ENCODE measurements at places on chromosomes 4 and X.
A peak's percentile ranks its signal among the peaks of the same experiment; 100 is the strongest.

DNA sequence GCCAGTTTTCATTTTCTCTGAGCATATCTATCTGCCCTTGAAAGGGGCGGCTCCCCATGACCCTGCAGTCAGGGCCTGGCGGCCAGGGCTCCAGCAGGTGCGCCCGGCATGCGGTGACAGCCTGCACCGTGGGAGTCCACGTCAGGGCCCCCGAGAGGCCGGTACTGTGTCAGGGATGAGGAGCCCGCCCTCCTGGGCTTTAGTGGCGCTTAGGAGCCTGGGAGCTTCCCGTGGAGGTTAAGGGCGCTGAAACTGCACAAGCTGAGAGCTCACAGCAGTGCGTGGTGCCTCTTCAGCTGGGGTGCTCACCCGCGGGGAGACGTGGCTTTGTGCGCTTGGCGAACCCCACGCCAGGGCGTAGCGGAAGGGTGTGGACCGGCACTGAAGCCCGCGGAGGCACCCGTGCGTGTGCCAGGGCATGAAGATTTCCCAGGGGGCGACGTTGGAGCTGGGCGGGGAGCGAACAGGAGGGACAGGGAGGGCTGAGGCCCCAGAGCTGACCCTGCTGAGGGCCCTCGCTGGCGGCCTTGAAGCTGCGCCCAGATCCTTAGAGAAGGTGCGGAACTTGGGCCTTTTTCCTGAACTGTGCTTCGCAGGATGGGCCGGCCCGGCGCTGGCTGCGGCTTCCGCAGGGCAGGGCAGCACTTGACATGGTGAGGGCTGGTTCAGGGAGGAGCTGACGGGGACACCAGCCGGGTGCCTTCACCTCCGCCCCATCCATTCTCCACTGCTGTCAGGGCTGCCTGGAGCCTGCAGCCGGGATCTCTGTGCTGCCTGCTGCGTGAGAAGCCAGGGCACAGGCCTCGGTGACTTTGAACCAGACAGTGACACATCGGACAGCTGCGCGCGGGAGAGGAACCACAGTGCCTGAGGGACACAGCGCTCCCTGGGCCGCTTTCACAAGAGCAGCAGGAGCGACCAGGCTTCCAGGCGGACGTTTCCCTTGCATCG lies 32.9 kb downstream of the HTT-AS start:
- no peak for DNase-seq

- no peak for DNase-seq
Observed at GRCh38 chr4:106588891-106589290, 220.3 kb upstream of the GIMD1 start.

- DNase-seq: no peak
Observed at GRCh38 chrX:152428596-152428995, 22.5 kb downstream of the GABRA3 start.

DNA sequence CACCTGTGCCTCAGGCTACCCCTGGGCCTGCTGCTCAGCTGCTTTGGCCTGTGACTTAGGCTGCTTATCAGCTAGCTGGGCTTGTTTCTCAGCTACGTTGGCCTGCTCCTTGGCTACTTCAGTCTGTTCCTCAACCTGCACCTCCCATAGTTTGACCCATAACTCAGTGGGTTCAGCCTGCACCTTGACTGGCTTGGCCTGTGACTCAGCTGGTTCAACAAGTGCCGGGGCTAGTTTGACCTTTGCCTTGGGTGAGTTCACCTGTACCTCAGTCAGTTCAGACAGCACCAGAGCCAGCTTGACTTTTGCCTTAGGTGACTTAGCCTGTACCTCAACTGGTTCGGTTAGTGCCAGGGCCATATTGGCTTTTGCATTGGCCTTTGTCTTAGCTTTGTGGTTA lies 171.2 kb downstream of the MSN start:
- no peak for DNase-seq

- no peak for DNase-seq
Observed at GRCh38 chr4:41647383-41647782, 101.1 kb downstream of the PHOX2B start.

DNA sequence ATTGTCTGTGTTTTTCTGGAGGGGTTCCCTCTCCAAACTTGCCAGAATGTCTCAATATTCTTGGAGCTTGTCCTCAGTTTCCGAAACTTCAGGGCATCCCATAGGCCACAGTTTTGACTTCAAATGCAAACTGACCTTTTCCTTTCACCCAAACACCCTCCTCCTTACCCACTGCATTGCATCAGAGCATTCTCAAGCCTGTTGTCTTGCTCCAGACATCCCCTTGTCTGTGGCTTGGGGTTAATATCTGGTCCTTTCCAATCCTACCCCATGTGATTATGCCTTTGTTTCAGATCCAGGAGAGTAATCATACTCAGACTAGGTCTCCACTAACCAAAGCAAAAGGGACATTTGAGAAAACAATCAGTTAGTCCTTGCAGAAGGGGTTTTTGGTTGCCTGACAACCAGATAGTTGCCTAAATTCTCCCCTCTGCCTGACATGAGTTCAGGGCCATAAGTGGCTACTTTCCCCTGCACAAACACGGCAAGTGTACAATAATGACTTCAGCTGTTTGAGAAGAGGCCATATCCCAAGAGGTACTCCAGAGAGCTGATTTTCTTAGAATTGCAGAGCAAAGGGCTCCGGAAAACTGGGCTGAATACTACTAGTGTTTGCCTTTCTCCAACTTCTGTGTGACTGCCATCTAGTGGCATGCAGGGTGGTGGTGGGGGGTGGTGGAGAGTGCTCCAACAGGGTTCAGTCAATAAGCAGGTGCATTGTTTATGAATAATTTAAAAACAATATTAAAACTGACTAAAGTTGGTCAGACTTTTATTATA lies 130.2 kb downstream of the CHRDL1 start:
- DNase-seq: peak; percentile 17

GRCh38 chr4:87007528-87008446 lies 73.0 kb downstream of the AFF1 start:
- DNase-seq: no peak

GRCh38 chr4:93467484-93468155 lies 360.9 kb upstream of the ATOH1 start:
- DNase-seq: no peak

DNA sequence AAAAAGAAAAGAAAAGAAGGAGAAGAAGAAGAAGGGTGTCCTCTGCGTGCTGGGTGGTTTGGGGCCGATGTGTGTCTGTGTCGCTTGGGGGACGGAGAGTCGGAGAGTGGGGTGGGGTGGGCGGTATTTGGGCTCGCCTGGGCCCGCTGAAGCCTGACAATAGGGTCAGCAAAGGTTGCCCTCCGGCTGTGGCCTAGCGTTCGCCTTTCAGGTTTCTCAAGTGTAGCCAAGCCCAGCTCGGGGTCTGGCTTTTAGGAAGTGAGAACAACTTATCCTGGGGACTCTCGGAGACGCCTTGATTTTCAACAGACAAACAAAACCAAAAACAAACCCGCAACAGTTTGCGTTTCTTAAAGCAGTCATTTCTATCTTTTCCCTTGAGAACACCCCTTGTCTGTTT lies 4.1 kb upstream of the SOX3 start:
- DNase-seq: no peak

DNA sequence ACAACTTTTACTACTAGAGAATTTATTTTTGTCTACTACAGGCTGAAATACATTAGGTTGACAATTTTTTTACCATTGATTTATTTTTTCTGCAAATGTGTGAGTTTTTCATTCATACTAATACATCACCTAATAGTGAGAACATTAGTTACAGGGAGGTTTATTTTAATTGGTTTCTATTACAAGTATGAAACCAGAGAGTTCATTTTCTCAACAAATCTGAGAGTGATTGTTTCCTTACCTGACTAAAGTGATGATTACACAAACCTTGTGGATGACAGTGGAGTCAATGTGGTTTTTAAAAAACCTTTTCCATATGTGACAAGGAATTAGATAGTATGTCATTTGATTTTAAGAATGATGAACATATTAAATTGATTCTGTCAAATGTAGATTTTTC lies 227.4 kb downstream of the PALLD start:
- no peak for DNase-seq

DNA sequence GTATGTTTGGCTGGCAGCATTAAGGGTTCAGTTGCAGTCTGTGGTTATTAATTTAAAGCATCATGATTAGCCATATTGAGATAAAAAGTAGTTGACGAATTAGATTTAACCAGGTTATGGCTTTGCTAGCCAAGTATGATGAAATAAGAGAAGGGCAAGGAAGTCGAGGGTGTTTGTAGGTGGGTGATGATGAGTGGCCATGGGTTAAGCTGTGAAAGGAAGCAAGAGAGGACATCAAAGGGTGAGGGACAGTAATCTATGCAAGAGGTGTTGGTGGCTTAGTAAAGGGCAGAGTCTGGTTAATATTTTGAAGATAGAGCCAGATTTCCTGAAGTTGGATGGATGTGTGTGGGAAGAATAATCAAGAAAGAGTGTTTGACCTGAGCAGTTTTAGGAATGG lies 44.5 kb downstream of the STIM2 start:
- no peak for DNase-seq

DNA sequence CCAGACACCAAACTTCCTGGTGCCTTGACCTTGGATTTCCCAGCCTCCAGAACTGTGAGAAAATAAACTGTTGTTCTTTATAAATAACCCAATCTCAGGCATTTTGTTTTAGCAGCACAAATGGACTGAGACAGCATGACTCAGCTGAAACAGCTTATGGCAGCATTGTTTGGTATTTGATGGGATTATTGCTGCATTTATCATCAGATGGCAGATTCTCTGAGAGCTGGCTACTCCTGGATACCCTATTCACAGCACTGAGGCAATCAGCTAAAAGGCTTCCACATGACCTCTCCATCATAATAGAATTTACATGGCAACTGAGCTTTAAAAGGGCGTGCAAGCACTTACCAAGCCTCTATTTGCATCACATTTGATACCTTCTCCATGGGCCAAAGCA lies 623.1 kb upstream of the CPEB2 start:
- DNase-seq: no peak

DNA sequence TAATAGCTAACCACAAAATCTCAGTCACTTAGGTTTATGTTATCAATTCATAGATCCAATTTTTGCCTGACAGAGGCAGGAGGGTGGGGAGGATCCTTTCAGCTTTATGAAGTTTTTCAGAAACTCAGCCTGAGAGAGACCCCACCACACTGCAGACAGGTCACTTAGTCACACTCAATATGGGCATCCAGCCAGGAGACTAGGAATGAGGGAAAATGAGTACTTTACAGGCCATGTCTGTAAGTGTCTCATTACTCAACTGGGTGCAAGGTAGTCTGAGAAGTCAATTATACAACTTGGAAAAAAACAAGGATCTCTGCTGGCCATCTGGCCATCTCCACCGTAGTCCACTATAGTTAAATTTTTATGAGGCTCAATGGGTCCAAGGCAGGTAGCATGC lies 365.9 kb downstream of the INPP4B start:
- no peak for DNase-seq

- no peak for DNase-seq
Observed at GRCh38 chrX:96176921-96177320, 507.7 kb upstream of the DIAPH2 start.

- DNase-seq: no peak
Observed at GRCh38 chrX:23919706-23920320, 12.0 kb downstream of the CXorf58 start.

DNA sequence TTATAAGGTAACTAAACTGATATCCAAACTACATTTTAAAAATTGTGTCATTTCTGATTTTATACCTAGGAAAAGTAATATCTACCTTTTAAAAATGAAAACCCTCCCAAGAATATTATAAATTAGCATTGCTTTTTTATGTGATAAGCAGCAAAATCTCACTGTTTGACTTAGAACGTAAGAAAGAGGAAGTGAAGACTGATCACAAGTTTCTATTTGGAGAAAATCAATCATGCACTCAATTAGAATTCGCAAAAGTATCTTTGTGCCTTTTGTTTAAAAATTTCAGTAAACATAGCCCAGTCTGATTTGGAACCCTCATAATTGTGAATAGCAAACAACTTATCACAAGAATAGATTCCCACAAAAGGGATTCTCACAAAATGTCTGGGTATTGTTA lies 142.7 kb downstream of the TENM3 start:
- DNase-seq: no peak

DNA sequence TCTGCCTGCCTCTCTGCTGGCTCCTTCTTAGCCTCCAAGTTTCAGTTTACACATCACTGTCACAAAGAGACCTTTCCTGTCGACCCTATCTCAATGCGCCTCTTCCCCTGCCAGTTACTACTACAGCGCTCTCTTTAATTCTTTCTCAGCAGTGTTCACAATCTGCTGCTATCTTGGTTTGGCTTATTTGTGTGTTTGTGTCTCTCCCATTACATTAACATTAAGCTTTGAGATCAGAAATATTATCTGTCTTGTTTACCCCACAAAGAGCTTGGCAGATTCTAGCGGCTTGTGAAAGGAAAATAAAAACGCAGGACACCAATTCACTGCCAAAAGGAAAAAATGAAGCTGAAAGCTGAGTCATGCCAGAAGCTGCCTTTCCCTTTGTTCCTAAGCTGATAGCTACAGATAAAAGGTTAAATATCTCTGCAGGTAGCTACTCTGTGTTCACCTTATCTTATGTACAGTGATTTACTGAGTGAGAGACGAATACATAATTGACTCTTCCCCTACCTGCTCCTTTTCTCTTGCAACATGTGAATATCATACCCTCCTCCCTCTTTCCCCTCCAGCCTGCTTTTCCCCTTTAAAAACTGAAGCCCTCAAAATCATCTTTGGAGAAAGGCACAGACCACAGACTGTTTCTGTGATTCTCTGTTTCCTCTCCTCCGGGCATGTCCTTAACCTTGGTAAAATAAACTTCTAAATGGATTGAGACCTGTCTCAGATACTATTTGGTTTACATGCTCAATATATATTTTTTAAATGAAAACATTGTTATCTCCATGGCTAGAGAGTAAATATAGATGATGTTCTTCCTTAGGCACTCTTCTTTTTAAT lies 19.3 kb upstream of the SLC9A7 start:
- DNase-seq: no peak

GRCh38 chrX:107723511-107723910 lies 52.1 kb downstream of the TSC22D3 start:
- no peak for DNase-seq

GRCh38 chr4:172683021-172683420 lies 485.6 kb upstream of the GALNT7 start:
- no peak for DNase-seq

- DNase-seq: no peak
Observed at GRCh38 chrX:117305168-117305766, 811.3 kb downstream of the KLHL13 start.

DNA sequence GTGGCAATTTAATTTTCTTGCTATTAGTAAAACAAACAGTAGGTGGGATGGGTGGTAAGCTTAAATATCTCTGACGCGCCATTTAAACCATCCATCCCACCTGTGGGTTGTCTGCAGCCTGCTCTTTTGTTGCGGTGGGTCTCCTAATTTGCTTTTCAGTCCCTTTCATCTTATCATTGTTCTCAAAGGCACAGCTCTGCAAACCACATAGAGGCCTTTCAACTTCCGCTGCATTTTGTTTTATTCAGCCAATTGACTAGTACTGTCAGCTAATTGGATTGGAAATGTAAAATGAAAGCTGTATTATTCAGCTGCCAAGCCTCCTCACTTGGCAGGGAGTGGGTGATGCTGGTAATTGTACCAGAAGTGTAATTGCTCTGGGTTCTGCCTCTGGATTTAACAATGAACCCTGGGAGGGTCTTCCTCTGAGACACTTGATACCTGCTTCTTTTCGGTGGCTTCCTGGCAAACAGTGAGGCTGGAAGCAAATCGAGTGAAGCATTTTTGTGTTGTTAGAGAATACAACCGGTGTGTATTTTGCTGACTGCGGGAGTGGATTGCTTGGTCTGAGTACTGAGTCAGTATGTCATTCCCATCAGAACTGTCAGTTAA lies 165.6 kb downstream of the FRAS1 start:
- no peak for DNase-seq

GRCh38 chrX:70454441-70455365 lies 10.1 kb downstream of the DLG3 start:
- no peak for DNase-seq

GRCh38 chrX:46941341-46941740 lies 29.1 kb downstream of the JADE3 start:
- no peak for DNase-seq

GRCh38 chr4:111905511-111905910 lies 239.7 kb upstream of the FAM241A start:
- no peak for DNase-seq

Measured in iPS DF 19.7 (cell line).